ENCODE measurements at places on chromosomes 4 and X.

DNA sequence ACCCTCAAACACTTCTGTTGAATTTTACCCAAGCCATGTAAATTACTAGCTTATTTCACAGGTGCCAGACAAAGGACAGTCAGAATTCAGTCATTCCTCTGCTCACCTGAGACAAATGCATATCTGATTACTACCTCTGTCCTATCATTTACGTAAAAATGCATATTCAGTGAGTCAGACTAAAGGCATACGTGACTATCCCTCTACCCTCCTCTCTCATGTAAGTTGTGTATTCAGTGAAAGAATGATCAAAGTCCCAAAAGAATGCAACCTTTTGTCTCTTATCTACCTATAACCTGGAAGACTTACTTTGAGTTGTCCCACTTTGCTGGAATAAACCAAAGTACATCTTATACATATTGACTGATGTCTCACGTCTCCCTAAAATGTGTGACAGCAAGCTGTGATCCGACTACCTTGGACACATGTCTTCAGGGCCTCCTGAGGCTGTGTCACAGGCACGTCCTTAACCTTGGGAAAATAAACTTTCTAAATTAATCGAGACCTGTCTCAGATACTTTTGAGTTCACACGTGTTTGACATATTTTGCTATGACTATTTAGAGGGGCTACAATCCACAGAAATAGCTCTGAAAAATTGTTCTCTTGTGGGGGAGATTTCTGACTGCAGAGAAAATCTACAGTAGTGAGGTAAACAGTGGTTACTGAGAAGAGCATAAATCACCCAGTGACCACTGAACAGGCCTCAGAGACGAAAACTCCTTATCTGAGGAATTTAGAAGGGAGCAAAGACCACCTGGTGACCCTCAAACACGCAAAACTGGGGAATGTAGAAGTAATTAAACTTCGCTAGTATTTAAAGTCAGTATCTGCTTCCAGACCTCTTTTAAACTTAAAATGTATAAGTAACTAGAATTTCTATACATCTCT lies 1575.8 kb downstream of the STIM2 start:
- DNase-seq, result no peak

DNA sequence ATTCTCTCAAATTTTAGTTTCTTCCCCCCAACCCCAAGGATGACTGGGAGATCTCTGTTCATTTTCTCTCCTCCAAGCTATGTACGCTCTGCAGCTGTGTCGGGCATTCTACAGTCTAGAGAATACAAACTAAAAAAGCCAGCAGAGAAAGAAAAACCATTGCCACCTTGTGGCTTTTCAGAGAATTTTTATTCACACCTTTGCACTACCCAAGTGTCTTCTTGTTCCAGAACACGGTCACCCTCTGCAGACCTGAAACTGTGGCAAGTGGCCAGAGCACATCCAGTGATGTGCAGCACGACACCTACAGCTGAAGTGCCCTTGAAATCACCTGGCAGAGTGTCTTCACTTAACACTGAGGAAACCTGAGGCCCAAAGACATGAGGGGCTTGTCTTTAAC lies 68.6 kb downstream of the CHST7 start:
- DNase-seq, result no peak

- no peak for DNase-seq
These were observed 93.2 kb downstream of the WFS1 start for GRCh38 chr4:6362896-6363295.

DNA sequence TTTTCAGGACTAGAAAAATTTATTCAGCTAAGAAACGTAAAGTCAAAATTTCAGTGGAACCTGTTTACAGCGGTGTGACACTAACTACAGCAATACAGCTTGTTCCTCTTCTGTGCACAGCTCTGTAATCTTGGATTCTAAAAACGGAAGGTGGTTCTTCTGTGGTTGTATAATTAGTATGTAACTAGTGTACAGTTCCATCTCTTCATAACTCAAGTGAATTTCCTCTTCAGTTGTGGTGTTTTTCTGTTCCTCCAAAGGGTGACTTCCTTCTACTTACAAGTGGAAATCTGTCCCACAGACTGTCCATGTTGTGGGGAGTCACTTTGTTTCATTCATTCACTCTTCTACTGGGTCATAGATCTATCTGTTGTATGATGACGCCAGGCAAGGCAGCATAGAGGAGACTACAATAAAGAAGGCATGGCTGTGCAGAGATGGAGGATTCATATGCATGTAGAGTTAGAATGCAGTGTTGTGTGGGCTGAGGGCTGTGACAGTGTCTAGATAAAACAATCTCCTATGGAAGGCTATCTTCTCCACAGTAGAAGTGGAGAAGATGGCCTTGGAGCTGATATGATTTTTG lies 5.4 kb downstream of the DAPP1 start:
- peak; percentile 62 for DNase-seq

- DNase-seq, result no peak
These were observed 759.9 kb downstream of the PDHA2 start for GRCh38 chr4:96599752-96600151.

GRCh38 chr4:22607382-22607781 lies 85.4 kb upstream of the GBA3 start:
- no peak for DNase-seq

DNA sequence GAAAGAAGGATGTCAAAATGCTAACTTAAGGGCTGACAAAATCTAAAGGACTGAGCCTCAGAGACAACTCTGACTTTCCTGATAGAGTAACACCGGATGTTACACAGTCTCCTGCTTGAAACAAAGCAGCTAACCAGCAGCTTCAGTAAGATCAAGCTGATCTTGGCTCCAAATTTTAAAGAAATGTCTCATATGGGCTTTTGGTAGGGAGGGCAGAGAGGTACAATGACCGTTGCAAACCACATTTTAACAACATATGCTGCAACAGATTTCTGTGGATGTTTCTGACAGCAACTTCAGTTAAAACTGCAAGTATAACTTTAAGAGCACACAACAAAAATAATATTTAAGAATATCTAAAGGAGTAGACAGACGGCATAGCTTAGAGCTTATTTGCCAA lies 9.1 kb downstream of the RPGR start:
- no peak for DNase-seq

- DNase-seq, result no peak
These were observed 120.7 kb downstream of the CORIN start for GRCh38 chr4:47717188-47717587.

DNA sequence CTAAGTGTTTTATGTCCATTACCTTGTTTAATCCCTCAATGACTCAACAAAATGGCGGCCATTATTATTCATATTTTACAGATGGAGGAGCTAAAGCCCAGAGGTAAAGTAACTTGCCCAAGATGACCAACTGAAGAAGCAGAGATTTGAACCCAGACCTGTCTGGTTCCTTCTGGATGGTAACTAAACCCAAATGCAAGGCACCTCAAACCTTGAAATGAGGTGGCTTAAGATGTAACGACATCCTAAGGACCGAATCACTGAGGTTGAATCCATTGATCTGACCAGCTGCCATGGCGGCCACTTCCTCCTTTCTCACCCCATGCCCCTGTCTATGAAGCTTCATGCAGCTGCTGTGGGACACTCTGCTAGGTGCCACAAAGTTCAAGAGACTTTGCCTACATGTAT lies 932 bp downstream of the TLR10 start:
- DNase-seq, result no peak

DNA sequence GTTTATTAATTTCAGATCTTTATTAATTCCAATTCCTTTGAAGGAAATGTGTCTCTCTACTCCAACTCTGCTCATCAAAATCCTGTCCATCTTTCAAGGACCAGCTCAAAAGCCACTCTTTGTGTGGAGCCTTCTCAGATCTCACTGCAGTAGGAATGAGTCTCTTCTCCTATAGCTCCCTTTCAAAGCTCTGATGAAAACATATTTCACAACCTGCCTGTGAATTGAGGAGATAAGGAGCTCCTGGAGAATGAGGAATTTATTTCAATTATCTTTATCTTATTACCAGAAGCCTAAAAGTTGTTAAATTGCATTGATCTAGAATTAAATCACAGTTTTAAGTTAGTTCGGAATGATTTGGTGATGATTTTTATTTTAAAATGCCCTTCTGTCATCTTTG lies 92.6 kb upstream of the TRPC3 start:
- DNase-seq, result no peak

DNA sequence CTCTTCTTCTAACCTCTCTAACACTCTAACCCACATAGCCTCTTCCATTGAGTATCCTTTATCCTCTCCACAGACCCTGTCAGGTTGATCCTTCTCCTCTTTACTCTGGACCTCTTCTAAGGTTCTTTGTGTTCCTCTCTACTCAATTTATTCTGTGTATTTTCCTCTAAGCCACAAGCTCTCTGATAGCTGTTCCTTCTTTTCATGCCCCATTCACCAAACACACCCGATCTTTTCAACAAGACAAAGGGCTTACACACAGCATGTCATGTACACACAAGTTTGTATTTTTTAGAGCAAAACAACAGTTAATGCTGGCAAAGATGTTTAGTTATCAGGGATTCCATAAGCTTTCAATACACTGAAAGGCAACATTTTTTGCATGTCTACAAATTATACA lies 1.9 kb downstream of the SPIN2B start:
- no peak for DNase-seq

- DNase-seq, result no peak
These were observed 24.3 kb downstream of the FAM149A start for GRCh38 chr4:186128842-186129241.

GRCh38 chr4:120037411-120037810 lies 29.2 kb downstream of the MAD2L1 start:
- no peak for DNase-seq

GRCh38 chrX:39653691-39654090 lies 444.1 kb downstream of the BCOR start:
- DNase-seq, result no peak

- DNase-seq, result no peak
These were observed 30.6 kb downstream of the DYNLT3 start for GRCh38 chrX:37816766-37817165.

DNA sequence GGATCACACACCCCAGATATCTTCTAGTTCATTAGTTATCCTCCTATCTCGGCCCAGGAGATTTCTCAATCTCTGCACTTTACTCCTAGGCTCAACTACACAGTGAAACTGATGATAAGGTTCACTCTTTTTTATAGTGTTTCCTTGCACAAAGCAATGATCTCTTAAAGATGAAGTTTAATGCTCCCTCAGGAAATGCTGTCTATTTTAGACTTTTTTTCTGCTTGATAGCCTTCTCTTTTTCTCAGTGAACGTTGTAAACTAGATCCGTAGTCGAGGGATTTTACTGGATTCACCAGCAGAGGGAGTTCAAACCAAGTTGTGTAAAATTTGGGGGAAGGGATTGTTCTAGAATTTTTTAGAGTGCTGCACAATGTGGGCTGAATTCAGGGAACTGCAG lies 269.6 kb downstream of the GBA3 start:
- no peak for DNase-seq

- no peak for DNase-seq
These were observed 26.7 kb upstream of the RBM47 start for GRCh38 chr4:40656201-40656863.

- DNase-seq, result no peak
These were observed 175.7 kb upstream of the RASGEF1B start for GRCh38 chr4:81647388-81647787.

DNA sequence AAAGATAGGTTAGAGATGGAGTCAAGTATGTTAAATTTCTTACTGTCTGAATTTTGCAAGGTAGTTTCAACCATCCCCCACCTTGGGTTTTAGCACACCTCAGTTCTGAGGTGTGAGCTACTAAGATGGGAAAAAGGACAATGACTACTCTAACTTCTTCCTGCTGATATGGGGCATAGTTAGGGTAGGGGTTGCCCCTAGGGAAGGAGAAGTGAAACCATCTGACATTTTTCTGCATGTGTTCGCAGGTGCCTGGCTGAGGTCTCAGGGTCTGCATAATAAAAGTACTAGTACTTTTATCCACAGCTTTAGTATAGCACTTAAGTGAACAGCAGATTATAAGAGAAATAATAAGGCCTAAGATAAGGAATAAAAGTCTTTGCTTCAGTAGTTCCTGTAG lies 129.5 kb upstream of the CYSLTR1 start:
- DNase-seq, result no peak

DNA sequence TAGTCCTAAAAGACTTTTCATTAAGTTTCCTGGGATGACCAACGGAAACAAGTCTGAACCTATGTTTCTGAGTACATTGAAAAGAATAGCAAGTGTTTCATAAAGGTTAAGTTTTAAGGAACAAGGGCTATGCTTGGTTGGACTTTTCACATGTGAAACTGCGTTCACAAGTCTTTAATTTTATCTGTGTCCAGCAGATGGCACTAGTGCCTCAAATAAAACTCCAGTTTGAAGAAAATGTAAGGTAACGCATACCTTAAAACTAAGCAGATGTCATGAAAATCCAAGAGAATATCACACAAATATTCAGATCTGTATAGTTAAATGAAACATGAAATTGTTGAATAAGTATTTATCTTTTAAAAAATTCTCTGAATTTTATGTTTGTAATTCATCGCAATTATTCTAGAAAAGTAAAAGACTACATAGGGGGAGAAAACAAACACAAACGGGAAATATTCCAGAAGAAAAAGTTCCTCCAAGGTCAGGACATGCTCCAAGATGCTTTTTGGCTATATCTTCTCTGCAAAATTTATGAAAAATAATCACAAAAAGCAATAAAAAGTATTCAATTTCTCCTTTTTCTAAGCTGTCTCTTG lies 89.6 kb upstream of the MAD2L1 start:
- DNase-seq, result no peak

DNA sequence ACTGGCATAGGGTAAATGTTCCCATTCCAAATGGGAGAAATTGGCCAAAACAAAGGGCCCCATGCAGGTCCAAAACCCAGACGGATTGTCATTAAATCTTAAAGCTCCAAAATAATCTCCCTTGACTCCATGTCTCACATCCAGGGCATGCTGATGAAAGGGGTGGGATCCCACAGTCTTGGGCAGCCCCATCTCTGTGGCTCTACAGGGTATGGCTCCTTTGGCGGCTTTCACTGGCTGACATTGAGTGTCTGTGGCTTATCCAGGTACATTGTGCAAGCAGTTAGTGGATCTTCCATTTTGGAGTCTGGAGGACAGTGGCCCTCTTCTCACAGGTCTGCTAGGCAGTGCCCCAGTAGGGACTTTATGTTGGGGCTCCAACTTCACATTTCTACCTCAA lies 772.9 kb upstream of the INTU start:
- DNase-seq, result no peak

GRCh38 chrX:51571874-51572273 lies 46.8 kb downstream of the CENPVL3 start:
- DNase-seq, result no peak

DNA sequence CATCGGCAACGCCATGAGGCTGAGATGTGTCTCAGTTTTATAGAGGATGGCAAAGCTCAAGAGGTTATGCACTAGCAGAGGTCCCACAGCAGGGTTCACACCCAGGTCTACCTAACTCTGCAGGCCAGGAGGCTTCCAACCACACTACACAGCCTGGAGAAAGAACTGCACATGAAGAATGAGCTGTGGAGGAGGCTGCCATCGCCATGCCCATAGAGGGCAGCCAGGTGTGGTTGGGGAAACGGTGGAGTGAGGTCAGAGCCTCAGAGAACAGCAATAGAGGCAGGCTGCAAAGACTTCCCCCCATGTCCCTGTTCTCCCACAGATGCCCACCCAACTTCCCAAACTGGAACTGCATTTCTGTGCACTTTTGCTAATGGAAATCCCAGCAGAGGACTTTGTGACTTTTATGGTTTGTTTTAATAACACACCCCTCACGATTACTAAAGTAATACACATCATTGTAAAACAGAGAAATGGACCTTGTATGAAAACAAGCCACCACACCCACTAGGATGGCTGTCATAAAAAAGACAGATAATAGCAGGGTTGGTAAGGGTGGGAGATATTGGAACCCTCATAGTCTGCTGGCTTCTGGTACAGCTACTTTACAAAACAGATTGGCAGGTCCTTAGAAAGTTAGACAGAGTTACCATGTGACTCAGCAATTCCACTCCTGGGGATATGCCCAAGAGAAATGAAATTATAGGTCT lies 58.9 kb upstream of the PROM1 start:
- no peak for DNase-seq

- no peak for DNase-seq
These were observed 133.1 kb downstream of the PLS3 start for GRCh38 chrX:115694028-115694427.
